GM03348 (cell line): ENCODE measurements at places on chromosomes 5 and 9.

- DNase-seq, result no peak
Measured at GRCh38 chr5:88376728-88377127, 108.1 kb upstream of the TMEM161B start.

DNA sequence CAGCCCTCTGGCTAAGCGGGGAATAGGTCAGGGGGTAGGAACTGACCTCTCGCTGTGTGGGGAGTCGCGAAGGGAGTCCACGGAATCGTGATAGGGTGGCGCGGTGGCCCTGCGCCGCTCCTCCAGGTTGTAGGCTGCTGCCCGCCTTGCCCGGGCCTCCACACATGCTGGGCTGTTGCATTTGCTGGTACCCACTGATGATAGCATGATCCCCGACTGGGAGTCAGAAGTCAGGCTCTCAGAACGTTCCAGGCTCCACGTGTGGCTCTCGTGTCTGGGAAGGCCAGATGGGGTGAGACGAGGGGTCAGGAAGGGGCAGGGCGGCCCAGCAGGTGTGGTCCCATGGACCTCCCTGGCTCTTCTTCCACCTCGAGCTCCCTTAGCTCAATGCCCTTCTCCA is 56.0 kb downstream of the PSD2 start:
- DNase-seq, result no peak

GRCh38 chr9:134897584-134898170 is 17.1 kb downstream of the FCN2 start:
- DNase-seq, result no peak

DNA sequence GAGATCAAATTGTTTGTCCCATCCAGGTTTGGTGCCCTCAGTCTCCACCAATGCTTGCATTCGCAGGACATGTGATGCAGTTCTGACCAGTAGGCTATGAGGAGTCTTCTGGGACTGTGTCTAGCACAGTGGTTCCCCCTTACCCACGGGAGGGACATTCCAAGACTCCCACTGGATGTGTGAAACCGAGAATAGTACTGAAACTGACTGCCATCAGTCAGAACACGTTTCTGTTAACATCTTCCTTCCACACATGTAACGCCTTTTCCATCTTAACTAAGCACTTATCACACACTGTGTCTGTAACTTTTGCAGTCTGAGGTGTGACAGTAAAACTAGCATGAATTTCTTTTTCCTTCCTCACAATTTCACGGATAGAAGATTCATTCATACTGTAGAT is 74.7 kb downstream of the PTTG1 start:
- no peak for DNase-seq

- DNase-seq, result peak; percentile 65
Measured at GRCh38 chr5:10333154-10334006, 20.1 kb upstream of the MARCHF6 start.

- no peak for DNase-seq
Measured at GRCh38 chr5:97106216-97106581, 36.2 kb downstream of the LIX1 start.

GRCh38 chr9:124216474-124217176 is 41.1 kb upstream of the NEK6 start:
- DNase-seq, result no peak

GRCh38 chr9:133120501-133121197 is 391 bp downstream of the RALGDS start:
- no peak for DNase-seq

DNA sequence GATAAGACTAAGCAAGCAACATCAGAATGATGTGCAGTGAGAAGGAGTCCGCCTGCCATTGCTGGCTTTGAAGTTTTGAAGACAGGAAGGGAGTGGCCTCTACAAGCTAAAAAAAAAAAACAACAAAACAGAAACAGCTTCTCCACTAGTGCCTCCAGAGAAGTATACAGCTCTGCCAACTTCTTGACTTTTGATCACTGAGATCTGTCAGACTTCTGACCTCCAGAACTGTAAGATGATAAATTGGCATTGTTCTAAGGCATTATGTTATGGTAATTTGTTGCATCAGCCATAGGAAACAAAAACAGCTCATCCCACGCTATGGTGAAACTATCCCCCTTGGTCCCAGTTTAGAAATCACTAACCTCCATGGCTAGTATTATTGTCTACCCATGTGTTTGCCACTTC is 131.0 kb upstream of the VCAN start:
- peak; percentile 3 for DNase-seq

- no peak for DNase-seq
Measured at GRCh38 chr9:85984457-85984856, 43.5 kb downstream of the NAA35 start.

GRCh38 chr5:125081101-125081500 is 334.7 kb upstream of the ZNF608 start:
- DNase-seq, result no peak

DNA sequence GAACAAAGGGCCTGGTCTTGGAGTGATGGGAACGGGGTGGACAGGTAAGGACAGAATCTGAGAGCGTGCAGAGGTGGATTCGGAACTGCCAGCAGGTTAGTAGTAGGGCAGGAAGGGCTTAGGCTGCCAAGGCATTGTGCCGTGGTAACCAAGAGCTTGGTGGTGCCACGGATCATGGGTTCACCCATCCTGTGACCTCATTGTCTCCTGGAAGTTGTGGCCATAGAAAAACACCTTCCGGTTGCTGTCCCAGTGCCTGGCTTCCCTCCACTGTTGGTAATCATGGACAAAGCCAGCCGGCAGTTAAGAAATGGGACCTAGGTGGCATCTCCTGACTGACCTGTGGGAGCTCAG is 42.5 kb upstream of the CFAP157 start:
- DNase-seq, result no peak

DNA sequence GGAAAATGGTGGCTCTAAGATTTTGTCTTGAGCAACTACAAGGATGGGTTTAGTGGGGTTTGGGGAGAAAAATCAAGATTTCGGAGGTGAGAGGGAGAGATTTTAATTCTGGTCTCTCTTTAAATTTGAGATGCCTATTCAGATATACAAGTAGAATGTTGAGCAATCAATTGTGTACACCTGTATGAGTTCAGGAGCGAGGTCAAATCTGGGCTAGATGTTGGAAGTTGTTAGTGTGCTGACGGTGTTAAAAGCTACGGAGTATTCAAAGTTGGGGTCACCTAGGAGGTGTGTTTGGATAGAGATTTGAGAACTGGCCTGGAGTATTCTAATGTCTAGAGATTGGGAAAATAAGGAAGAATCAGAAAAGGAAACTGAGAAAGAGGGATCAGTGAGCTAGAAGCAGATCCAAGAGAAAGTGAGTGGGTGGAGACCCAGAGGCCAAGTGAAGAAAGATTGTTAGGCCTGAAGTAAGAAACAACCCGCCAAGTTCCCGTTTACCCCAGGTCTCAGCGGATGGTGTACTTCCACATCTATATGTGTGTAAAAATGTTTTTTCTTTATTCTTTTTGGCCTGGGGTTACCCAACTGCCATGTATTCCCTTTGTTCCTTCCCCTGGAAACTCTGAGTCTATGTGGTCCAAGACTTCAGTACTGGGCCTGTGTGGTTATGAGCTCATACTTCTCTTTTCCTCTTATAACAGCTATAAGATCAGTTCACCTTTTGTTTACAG is 11.9 kb upstream of the ARHGAP26 start:
- no peak for DNase-seq

DNA sequence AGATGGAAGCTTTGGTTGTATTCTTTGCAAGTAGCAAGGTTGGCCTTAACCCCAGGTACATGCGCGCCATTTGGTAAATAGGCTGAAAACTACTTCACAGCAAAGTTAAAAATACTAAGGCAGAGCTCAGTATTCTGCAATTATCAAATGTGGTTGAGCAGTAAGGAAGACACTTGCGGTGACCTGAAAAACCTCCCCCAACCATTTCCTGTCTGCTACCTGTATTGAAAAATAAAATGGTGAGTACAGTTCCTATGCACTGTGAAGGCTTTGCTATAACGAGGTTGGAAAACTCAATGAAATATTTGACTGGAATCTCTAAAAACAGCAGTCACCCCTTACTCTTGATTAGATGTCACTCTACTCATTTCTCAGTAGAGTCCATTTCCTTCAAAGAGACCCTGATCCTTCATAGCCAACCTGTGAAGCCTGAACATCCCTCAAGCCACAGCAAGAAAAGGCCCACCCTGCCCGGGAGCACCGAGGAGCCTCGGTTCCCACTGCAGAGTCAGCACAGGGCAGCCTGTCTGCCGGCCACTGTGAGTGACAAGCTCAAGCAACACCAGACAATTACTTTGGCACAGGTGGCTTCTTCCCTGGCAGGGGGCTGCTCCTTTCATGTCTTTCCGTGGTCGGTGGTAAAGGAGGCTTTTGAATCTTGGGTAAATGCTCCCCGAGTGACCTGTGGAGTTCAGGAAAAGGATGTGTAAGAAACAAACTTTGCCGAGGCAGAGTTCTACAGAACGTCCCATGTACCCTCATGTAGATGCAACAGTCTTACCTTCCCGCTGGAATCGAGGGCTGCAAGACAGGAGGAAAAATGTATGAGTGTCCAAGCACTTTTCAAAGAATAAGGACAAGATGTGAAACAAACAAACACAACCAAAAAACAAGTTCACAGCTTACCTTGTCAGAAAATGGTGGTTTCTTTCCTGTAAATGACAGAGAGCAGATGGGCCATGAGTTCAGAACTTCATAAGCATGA is 29.6 kb downstream of the C5orf58 start:
- DNase-seq, result no peak

DNA sequence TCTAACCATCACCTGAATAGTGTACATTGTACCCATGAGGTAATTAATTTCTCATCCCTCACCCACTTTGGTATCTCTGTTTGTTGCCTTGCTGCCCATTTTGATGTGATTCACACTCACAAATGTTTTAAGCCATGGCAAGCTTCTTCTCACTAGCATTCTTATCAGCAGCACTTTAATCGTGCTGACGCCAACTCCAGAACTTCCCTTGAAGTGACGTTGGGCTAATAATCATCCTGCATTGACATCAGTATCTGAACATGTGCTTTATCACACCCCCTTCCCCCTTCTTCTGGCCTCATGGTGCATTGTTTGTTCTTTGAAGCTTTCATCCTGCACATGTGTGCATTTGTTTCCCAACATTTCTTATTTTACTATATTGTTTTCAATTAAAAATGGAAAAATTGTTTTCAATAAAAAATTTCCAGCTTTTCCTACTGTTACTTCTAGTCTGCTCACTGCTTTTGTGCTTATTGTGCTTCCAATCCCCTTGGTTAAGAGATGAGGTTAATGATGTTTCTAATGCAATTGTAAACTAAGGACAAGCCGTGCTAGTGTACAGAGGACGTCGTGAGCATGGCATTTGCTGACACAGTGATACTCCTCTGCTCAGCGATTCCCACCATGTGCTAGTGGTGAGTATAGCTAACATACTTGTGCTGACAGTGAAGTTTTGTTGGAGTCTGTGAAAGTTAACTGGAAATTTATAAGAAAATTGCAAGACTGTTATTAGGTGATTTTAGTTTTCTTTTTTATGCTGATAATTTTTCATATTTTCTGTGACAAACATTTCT is 238.5 kb downstream of the KDM4C start:
- DNase-seq, result no peak

- no peak for DNase-seq
Measured at GRCh38 chr9:125626187-125626586, 80.8 kb downstream of the MAPKAP1 start.

- DNase-seq, result no peak
Measured at GRCh38 chr9:7094576-7094975, 336.8 kb downstream of the KDM4C start.

GRCh38 chr5:39599721-39600431 is 175.1 kb upstream of the DAB2 start:
- peak; percentile 35 for DNase-seq

DNA sequence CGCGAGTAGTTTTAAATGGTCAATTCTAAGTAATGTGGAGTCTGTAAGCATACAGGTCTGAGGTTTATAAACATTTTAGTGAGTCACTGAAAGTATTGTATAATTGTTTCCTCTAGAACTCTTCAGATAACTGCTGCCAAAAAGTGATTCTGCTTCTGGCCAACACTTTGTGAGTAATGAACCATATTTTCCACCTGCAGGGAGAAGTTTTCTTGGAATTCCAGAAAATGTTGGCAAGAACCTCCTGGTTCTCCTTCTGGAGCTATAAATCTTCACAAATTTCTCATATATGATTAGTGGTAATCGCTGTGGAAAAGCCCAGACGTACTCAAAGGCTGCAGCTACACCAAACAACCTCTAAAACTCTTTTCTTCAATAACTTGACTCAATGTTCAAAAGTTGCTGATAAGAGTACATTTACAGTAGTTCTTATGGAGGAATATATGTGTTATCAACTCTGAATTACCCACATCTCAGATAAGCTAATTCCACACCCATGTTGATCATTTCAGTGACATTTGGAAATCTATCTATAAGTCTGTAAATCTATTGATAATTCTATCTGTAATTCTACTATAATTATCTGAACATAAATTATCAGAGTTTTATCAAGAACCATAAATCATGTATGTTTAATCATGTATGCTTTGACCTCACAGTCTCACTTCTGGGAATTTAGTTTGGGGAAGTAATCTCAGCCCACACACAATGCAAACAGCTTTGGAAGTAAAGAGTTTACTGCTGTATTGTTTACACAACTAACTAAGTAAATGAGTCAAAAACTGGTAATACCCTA is 74.1 kb downstream of the FNBP1 start:
- peak; percentile 75 for DNase-seq

- DNase-seq, result no peak
Measured at GRCh38 chr5:42905827-42906226, 94.1 kb upstream of the SELENOP start.

- peak; percentile 20 for DNase-seq
Measured at GRCh38 chr5:140966293-140967225, at the start of gene PCDHAC2. TSS of gene PCDHAC2 (plus strand) at chr5:140966476. CDS start at chr5:140966767, 291 bp downstream.

DNA sequence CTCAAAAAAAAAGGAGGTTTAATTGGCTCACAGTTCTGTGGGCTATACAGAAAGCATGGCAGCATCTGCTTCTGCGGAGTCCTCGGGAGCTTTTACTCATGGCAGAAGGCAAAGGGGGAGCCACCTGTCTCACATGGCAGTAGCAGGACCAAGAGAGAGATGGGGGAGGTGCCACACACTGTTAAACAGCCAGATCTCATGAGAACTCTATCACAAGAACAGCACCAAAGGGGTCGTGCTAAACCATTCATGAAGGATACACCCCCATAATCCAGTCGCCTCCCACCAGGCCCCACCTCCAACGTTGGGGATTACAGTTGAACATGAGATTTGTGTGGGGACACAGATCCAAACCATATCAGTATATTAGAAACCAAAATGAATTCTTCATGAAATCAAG is 28.3 kb upstream of the CXXC5 start:
- DNase-seq, result no peak

DNA sequence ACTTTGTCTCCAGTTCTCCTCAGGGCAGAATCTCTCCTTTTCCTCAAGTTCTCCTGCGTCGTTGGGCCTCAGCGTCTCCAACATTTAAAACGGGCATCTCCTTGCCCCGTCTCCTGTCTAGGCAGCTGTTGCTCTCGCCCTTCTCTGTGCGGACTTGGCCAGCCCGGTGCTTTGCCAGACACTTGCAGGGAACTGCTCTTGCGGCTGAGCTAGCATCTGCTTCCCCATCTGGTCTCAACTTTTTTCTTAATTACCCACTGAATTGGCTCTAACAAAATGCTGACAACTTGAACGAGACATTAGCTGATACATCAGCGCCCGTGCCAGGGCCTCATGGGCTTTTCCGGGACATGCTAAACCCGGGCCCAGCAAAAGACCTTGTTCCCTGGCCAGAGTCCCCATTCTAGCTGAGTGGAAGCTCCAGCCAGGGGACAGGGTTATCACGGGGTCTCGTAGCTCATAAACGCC is 25.1 kb downstream of the ZNF618 start:
- DNase-seq, result no peak
